ENCODE measurements at places on chromosomes 5 and 9.
A peak's percentile ranks its signal among the peaks of the same experiment; 100 is the strongest.

DNA sequence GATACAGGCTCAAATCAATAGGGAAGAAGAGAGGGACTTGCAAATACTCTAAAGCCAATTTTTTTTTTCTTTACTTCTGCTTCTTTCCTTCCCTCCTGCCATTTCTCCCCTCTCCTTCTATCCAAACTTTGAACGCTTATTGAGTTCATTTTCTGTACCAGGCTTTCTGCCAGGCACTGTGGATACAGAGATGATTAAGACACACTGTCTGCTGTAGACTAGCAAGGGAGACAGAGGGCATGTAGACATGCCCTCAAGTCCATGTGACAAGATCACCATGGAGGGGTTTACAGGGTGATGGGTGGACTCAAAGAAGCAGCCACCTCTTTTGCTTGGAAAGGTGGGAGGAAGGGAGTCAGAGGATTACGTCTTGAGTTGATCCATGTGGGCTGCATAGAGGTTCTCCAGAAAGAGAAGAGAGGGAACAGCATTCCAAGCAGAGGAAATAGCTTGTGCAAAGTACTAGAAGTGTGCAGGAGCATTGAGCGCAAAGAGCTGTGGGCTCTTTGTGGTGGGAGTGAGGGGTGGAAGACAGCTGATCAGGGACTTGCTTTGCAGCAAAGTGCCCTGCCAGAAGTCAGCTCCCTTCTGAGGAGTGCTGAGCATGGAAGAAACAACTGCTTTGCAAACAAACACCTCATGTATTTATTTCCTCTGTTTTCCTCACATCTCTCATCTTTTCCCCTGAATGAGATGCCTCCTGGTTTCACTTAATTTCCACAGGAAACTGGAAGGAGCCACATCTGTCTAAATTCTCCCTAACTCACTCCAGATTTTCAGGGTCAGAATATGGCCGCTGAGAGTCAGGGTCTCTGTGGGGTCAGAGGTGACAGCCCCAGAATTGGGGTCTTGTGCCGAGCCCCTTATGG lies 64.4 kb upstream of the COL15A1 start:
- no peak for DNase-seq

DNA sequence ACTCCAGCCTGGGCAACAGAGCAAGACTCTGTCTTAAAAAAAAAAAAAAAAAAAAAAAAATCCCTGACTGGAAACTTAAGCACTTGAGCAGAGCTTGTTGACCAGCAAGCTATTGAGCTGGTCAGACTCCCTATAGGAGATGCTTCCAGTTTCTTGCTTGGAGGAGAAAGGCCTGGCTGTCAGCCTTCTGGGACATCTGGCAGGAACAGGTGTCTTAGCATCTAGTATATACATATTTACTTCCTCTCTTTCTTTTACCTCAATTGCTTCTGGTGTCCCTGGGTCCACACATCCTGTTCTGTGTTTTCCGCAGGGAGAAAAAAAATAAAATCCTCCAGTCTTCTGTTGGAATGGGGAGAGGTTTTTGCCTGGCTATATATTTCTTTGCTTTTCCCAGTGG lies 60.1 kb downstream of the PRKACG start:
- no peak for DNase-seq

DNA sequence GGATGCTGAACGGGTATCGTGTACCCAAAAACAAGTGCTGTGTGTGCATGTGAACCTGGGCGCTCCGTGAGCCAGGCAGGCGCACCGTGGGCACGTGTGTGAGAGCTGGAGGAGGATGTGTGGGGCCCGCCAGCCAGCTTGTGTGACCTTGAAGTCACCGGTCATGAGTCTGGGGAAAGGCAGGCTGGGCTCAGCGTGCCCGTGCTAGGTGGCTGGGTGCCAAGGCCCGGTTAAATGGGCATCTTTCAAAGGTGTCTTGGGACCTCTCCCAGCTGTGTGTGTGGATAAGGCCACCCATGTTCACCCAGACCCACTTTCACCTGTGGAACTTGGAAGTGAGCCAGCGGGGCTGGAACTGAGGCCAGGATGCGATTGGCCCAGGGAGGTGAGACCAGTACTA lies 3.4 kb downstream of the KCNT1 start:
- peak; percentile 57 for DNase-seq

GRCh38 chr5:68777135-68777534 lies 316.7 kb upstream of the SLC30A5 start:
- DNase-seq, result no peak

DNA sequence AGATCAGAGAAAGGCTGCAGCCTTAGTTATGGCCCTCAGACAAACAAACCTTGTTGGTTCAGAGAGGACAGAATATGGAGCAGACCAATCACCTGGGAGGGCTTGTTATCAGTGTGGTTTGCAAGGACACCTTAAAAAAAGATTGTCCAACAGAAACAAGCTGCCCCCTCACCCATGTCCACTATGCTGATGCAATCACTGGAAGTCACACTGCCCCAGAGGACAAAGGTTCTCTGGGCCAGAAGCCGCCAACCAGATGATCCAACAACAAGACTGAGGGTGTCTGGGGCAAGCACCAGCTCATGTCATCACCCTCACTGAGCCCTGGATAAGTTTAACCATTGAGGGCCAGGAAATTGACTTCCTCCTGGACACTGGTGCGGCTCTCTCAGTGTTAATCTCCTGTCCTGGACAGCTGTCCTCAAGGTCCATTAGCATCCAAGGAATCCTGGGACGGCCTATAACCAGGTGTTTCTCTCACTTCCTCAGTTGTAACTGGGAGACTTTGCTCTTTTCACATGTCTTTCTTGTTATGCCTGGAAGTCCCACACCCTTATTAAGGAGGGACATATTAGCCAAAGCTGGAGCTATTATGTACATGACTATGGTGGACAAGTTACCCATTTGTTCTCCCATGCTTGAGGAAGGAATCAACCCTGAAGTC lies 36.9 kb upstream of the TBCA start:
- DNase-seq, result no peak

DNA sequence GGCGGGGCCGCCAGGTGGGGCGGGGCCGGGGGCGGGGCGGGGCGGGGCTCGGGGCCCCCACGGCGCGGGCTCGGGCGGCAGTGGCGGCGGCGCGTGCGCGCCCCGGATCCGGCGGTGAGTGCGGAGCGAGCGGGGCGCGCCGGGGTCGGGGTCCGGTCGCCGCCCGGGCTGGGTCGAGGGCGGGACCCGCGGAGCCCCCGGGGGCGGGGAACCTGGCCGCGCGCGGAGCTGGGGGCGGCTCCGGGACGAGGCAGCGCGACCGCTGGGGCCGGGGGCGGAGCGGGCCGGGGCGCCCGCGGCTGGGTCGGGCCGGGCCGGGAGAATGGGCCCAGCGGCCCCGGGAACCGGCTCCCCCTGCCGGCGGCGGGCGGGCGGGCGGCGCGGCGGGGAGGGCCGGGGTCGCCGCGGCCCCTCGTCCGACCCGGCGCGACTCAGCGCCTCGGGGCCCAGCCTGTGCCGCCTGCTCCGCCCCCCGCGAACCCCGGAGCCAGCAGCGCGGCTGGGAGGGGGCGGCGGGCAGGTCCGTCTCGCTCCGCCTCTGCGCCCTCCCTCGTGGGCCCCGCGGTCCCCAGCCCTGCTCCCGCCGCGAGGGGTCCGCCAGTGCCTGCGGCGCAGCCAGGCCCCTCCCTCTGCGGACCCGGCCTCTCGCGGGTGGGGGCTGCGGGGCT lies 3.1 kb downstream of the EGFL7 start:
- DNase-seq, result no peak

GRCh38 chr9:8229226-8229625 lies 429.6 kb upstream of the DMAC1 start:
- no peak for DNase-seq

- DNase-seq, result no peak
These were observed 18.4 kb downstream of the USP20 start for GRCh38 chr9:129853614-129854013.

- DNase-seq, result no peak
These were observed 420.6 kb downstream of the CTNND2 start for GRCh38 chr5:11483630-11484029.

GRCh38 chr9:136405481-136405880 lies 4.9 kb downstream of the ENTR1 start:
- DNase-seq, result no peak

GRCh38 chr5:109027983-109028607 lies 280.4 kb downstream of the FER start:
- DNase-seq, result no peak

DNA sequence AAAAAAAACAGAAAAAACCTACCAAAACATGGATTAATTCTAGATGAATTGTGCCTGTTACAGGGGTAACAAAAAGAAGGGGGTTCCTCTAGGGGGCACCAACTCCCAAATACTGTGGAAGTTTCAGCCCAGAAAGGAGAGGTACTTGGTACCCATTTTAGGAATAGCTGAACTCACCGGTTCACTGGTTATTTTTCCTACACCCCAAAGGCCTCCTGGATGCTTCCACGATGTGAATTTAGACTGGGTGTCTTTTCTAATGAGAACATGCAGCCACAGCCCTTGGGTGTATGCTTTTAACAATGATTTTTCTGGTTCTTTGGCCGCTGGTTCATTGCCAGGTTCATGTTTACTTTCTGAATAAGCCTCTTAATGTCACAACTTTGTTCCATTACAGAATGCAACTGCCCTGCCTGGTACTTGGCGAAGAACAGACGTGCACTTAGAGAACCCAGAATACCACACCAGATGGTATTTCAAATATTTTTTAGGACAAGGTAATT lies 46.7 kb downstream of the GARNL3 start:
- DNase-seq, result no peak

GRCh38 chr5:26427281-26427680 lies 611.1 kb downstream of the CDH9 start:
- no peak for DNase-seq

GRCh38 chr9:5263351-5264218 lies 32.4 kb downstream of the INSL4 start:
- no peak for DNase-seq

- no peak for DNase-seq
These were observed 37.4 kb downstream of the PTTG1 start for GRCh38 chr5:160458806-160459800.

- no peak for DNase-seq
These were observed 70.8 kb upstream of the SMIM23 start for GRCh38 chr5:171714851-171715250.

Measured in BE2C (cell line).